ENCODE measurements at places on chromosomes 4 and X. TPM values are rescaled to one million over a fixed set of nuclear protein-coding genes. Genes with fewer than 3 reads are reported as not detected.

The IGSF1 gene
- not detected for total RNA-seq

The S100G gene
- not detected for total RNA-seq

The HSFX1 gene
- total RNA-seq, result 0.78 TPM

The ELF2 gene
- 36.3 TPM for total RNA-seq

The LDB2 gene
- not detected for total RNA-seq

The MAGEC3 gene
- total RNA-seq, result not detected

The F8 gene
- 4.2 TPM for total RNA-seq

The RASSF6 gene
- total RNA-seq, result not detected

The PDE5A gene
- total RNA-seq, result not detected

The PTPN13 gene
- total RNA-seq, result 0.08 TPM

The CDKL2 gene
- total RNA-seq, result 0.45 TPM

The PHKA1 gene
- total RNA-seq, result 0.21 TPM

The PDGFRA gene
- total RNA-seq, result not detected

The HSD17B13 gene
- total RNA-seq, result 0.16 TPM

The RNF212 gene
- 2.7 TPM for total RNA-seq

The AIFM1 gene
- 47.6 TPM for total RNA-seq

The UFSP2 gene
- 16.6 TPM for total RNA-seq
